GM23248 (cell line): ENCODE measurements at places on chromosomes 1 and 21.

GRCh38 chr1:187226396-187226795 is 397.6 kb downstream of the PLA2G4A start:
- H3K27ac ChIP-seq = no peak overlapping the region
- H3K4me3 ChIP-seq = no peak overlapping the region
- H3K4me1 ChIP-seq = peaks cover 22% of the 10 kb centered on the region
- no peaks in the 10 kb centered on the region for H3K36me3 ChIP-seq

- H3K4me1 ChIP-seq = no peaks in the 10 kb centered on the region
- H3K27me3 ChIP-seq = no peaks in the 10 kb centered on the region
- no peak overlapping the region for H3K4me3 ChIP-seq
- no peak for DNase-seq
- no peak overlapping the region for H3K27ac ChIP-seq
These were observed 22.9 kb upstream of the ZNF678 start for GRCh38 chr1:227540170-227541098.

GRCh38 chr1:245578771-245579170 is 424.0 kb downstream of the KIF26B start:
- H3K27ac ChIP-seq = no peak overlapping the region
- H3K4me1 ChIP-seq = peaks cover 18% of the 10 kb centered on the region
- no peak overlapping the region for H3K4me3 ChIP-seq
- H3K27me3 ChIP-seq = no peaks in the 10 kb centered on the region

DNA sequence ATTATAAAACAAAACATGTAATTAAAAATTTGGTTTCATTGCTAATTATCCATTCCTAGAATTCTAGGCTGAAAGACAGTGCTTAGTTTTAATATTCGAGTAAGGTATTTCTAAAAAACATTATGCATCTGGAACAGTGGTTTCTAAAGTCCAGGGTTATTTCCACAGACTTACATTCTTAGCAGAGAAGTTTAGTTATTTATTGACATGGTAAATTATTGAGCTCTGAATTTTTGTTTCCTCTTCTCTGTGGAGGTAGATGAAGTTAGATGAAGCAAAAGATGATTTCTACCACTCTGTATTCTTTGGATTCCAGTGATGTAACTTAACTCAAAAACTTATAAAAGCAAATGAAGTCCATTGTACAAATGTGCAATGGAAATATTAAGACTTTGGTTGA is 709.4 kb downstream of the MRPL39 start:
- no peaks in the 10 kb centered on the region for H3K36me3 ChIP-seq
- DNase-seq = no peak
- H3K27me3 ChIP-seq = no peaks in the 10 kb centered on the region
- H3K4me3 ChIP-seq = no peak overlapping the region

DNA sequence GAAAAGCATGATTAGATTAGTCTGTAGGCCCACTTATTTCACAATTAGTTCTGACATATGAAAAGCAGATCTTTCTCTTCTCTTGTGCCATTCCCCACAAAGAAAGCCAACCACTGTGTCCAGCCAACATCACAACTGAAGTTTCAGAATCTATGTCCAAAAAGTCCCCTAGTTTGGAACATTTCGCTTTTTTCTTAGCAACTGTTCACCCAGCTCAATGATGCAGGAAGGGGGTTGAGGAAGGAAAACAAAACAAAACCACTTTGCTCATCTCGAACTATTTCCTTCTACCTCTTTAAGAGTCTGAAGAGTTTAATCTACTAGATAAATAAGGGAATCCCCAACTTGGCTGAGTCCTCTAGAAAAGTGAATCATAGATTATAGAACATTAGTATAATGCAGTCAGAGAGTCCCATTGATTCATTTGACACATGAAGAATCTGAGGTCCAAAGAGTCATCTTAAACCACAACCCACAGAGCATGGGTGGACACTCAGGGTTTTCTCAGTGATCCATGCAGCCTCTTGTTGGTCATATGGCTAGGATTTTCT is 159.3 kb upstream of the SGIP1 start:
- DNase-seq = peak; percentile 93
- peak overlapping the region; percentile 25 for H3K4me3 ChIP-seq
- H3K4me1 ChIP-seq = peaks cover 53% of the 10 kb centered on the region
- peak overlapping the region; percentile 35 for H3K27ac ChIP-seq
